Stimulated activated CD4-positive, alpha-beta T cell treated with anti-CD3 and anti-CD28 coated beads, Interleukin-12 subunit alpha, Interleukin-12 subunit beta, amount 100 ng/mL, for 24 hours (primary cell): ENCODE measurements at places on chromosomes 11 and 22.

DNA sequence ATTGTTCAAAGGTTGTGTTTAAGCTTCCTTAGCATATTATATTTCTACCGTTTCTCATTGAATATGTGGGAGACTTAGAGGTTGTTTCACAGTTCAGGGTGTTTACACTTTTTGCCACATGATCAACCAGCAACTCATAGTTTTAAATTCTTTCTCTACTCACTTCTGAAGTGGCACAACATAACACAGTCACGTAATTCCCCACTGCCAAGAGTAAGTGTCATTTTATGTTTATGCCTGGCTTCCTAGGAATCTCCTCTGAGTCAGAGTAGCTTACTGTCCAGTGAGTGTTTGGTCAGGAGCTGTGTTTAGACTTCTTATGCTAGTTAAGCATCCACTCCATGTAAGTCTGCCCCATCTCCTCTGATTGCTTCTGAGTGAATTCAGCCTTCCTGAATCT lies 520.8 kb upstream of the KIRREL3 start:
- no peak for DNase-seq

GRCh38 chr11:95829580-95830259 lies 39.4 kb downstream of the CEP57 start:
- no peak for DNase-seq

- DNase-seq = no peak
These were observed 8.4 kb downstream of the APLP2 start for GRCh38 chr11:130078080-130078479.

- no peak for DNase-seq
These were observed 14.3 kb downstream of the PISD start for GRCh38 chr22:31647523-31648320.

DNA sequence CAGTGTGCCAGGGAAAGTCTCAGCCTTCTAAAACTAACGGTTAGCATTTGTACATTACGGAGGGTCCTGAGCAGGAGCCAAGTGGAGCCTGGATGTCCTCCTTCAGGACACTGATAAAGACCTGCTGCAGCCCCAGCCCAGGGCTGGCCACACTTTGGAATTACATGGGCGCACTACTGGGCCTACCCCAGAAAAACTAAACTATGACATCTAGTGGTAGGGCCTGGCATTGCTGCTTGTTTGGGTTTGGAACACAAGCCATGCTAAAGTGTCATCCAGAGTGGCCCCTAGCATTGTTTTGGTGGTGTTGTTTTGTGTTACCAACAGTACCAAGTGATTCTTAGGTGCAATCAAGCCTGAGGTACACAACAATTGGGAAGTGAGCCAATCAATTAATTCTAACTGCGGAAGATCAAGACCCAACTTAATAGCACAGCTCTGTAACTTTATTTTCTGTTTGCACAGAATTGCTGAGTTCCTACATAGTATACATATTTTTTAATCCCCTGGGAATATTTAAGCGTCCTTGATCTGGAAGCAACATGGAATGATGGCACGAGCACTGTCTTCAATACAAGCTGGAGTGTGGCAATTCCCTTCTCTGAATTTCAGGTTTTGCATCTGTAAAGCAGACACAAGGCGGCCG lies 340.7 kb downstream of the LARGE1 start:
- DNase-seq = no peak

GRCh38 chr11:10493041-10493663 lies 38.1 kb downstream of the AMPD3 start:
- no peak for DNase-seq

GRCh38 chr22:26887916-26888315 lies 230.5 kb downstream of the MIAT start:
- no peak for DNase-seq

DNA sequence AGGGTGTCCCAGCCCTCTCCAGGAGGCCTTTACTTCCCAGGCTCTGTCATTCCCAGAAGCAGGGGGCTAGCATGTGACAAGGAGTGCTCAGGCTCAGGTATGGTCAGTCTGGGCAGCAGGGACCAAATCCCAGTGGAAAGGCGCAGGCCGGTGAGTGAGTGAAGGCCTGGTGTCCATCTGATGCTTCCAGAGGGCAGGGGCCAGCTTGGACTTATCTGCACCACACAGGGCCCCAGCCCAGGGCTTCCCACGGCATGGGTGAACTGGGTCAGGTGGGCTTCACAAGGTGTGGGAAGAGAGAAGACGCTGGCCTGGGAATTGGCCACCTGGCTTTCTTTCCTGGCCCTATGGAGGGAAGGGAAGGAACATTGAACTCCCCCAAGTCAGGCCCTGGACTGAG lies 20.4 kb upstream of the APOBEC3A start:
- no peak for DNase-seq

DNA sequence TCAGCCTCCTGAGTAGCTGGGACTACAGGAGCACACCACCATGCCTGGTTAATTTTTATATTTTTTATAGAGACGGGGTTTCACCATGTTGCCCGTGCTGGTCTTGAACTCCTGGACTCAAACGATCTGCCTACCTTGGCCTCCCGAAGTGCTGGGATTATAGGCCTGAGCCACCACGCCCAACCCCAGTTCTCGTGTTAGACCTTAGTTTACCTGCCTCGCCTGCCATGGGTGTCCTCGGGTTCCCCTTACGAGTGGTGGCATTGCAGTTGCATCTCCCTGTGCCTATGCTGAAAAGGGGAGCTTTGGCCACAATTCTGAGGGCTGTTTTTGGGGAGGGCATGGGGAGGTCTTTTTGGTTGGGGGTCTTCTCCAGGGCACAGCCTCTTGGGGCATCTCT lies 18.8 kb downstream of the TBC1D22A start:
- DNase-seq = no peak

DNA sequence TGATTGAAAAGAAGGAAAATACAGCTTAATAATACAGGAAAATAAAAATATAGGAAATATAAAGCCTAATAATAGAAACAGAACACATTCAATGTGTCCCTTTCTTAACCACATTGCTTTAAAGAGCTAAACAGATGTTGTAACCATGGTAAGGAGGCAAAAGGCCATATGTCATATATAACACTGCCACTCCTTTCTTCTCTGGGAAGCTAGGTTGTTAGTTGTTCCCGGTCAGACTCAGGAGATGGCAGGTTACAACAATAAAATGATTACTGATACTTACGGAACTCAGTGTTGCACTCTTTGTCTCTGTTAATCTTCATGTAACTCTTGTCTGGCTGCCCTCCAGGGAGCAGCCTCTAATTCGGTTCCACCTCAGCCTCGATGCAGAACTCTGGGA lies 134.7 kb upstream of the PGR start:
- DNase-seq = no peak
